ENCODE measurements at places on chromosomes 3 and 15.

DNA sequence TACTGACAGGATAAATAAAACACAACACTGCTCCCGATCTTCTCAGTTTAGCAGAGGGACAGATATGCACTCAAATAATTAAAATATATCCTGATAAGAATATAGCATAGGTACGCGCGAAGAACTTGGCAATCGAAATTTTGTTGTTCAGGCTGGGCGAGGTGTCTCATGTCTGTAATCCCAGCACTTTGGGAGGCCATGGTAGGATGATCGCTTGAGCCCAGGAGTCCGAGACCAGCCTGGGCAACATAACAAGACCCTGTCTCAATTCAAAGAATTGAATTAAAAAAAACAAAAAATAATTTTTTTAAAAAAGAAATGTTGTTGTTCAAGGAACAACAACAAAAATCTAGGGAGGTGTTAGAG lies 7.6 kb downstream of the B2M start:
- no peak for DNase-seq

DNA sequence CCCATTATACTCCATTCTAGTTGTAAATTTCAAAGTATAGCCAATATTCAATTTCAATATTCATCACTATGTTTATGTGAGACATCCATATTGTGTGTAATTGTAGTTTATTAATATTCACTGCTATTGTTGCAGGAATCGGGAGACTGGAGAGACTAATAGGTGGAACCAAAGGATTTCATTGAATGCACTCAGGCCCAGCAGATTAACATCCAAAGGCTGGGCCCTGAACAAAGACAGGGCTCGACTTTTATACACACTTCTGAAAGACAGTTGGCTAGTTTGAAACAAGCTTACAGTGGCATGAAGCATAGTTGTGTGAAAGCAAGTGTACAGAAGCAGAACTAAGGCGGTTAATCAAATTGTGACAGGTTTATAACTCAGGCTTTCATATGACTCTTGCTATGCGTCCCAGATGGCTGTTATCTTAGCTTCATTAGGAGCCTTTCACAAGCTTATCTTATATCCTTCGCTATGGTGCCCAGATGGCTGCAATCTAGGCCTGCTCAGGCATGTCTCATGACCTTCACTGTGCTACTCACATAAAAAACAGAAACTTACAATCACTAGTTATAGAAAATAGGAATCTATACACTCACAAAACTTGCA lies 1038.8 kb upstream of the EPHA6 start:
- DNase-seq: no peak

DNA sequence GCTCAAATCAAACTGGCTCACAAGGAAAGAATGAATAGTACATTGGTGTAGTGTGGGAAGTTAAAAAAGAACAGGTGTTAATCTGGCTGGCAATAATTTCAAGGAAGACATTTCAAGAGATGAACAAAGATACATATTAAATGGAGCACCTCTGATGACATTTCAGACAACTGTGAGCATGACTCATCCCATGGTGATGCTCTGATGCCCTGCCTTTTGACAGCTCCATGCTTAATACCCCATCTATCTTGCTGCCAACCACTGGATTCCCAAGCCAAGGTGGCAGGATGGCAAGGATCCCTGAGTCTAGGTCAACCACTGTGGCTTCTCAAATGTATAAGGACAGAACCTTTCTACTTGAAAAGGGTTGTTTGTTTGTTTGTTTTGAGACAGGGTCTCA lies 29.3 kb downstream of the LRRC2 start:
- DNase-seq: no peak

DNA sequence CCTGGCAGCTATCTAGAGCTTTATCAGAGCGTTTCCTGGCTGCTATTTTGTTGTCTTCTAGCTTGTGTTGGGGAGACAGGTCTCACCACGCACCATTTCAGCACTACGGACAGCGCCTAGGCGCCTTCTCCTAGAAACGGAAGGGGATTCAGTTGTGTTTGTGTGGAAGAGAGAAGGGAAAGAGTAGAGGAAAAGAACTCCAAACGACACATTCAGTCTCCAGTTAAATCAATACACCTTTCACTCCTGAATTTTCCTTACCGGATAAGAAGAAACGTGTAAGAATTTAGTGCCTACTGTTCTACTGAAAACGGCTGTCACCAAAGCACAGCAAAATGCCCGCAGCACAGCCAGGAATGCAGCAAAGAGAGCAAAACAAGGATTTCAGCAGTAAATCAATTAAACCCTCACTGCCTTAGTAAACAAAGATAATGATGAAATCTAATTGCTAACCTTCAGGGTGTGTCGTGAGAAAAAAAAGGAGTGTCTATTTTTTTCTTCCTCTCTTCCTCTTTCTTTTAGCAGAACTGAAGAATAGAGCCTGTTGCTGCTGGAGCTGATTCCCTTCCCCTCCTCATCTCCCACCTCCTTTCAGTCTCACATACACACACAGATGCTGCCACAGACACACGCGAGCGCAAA lies 412 bp upstream of the CTXN2 start:
- DNase-seq: no peak

- DNase-seq: no peak
Observed at GRCh38 chr3:36411587-36411986, 31.3 kb downstream of the STAC start.

DNA sequence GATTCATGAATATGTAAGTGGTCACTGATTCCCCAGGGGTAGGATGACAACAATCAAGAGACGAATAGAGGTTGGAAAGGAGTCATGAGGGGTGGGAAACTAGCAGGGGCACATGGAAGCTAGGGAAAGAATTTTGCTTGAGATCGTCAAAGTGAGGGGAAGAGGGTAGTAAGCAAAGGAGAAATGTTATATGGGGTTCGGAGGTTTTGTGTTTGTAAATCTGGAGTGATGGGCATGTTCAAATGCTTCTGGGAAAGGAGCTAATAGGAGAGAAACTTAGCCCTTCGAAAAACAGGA lies 7.9 kb downstream of the RPL14 start:
- no peak for DNase-seq

DNA sequence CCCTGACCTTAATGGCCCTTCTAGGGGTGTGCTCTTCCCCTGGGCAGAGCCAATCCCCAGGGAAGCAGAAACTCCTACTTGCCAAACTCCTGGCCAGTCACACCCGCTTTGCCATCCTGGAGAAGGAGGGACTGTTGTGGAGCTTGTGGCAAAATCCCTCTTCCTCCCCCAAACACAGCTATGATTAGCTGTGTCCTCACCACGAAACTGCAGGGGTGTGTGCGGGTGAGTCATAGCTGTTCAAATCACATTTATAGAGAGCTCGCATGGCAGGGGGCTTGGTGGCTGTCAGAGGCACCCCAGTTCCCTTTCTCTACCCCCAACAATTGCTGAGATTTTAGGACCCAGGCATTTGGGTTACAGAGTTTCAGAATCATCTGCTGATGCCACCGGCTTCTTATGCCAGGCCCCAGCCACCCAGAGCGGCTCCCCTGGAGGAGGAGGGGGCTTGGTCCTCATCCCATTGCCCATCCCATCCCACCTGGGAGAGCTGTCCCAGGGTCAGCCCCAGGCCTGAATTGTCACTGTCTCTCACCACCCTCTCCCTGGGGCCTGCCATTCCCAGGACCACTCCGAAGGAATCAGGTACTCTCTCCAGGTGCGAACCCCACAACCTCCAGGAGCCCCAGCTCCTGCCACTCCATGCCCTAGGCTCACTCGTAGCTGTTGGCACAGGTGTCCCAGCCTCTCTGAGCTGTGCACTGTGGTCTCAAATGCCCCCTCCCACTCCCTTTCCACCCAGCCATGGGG lies 28.8 kb upstream of the MAGEF1 start:
- DNase-seq: no peak

DNA sequence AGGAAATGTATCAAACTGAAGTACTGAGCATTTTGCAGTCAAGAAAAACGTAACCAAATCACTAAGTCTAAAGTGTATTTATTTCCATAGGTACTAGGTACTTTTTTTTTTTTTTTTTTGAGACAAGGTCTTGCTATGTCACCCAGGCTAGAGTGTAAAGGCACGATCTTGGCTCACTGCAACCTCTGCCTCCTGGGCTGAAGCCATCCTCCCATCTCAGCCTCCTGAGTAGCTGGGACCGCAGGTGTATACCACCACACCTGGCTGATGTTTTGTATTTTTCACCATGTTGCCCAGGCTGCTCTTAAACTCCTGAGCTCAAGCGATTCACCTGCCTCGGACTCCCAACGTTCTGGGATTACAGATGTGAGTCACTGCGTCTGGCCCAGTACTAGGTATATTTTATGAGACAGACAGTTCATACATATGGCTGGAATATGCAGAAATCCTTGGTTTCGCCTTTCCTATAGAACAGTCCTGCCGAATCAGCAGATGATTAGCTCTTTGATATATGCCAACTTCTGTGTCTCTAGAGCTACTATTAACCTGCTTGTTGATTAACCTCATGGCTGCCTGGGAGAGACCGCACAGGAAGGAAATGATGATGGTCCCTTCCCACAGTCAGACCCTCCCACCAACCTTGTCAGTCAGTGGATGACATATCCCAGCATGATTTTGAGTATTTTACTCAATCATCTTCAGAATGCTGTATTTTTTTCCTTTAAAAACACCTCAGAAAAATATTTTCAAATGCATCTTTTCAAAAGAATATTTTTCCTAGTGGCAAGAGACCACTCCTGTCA lies 32.3 kb downstream of the TMOD3 start:
- no peak for DNase-seq

DNA sequence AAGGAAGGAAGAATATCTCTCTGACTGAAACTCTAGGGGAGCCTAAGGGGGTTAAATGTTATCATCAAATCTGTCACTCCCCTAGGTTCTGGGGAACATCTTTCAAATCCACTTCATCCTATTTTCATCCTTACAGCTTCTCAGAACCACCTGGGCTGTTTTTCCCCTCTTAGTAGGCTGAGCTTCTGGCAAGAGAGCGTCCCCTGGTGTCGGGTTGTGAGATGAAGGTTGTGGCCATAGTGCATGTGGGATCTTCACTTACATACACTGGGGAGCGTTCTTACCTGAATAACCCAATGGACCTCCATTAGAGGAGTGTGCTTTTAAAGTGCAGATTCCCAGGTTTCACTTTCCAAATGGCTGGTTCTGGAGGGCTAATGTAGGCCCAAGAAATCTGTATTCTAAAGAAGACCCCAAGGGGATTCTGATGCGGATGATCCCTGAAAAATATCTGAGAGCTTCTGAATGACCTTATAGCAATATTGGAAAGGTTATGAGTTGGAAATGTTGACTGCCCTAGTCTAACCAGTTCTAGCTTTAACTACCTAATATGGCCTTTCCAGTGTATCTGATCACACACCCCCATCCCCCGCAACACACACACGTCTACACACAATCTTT lies 663.7 kb downstream of the AGBL1 start:
- no peak for DNase-seq

GRCh38 chr15:39404767-39405181 lies 176.1 kb upstream of the THBS1 start:
- DNase-seq: no peak

DNA sequence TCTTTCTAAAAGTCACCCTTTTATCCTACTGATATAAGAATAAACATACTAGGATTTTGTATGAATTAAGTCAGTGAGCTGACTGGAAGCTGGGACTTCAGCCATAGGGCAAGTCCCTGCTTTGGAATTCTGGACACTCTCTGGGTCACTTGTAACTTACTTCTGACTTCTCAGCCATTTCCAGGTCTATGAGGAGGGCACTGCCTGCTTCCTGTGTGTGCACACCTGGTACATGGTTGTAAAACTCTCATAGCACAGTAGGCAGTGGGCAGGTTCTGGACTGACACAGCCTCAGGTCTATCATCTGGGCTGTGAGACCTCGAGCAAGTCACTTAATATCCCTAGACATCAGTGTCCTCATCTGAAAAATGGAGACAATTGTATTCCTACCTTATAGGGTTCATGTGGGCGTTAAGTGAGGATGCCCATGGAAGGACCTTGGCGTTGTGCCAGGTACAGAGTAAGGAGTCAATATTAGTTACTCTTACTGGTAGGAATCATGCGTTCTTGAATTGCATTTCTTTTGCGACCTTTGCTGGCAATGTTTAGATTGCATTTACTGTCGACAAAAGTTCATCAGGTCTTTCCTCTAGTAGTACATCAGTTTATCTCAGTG lies 27.5 kb upstream of the TGM5 start:
- DNase-seq: no peak

DNA sequence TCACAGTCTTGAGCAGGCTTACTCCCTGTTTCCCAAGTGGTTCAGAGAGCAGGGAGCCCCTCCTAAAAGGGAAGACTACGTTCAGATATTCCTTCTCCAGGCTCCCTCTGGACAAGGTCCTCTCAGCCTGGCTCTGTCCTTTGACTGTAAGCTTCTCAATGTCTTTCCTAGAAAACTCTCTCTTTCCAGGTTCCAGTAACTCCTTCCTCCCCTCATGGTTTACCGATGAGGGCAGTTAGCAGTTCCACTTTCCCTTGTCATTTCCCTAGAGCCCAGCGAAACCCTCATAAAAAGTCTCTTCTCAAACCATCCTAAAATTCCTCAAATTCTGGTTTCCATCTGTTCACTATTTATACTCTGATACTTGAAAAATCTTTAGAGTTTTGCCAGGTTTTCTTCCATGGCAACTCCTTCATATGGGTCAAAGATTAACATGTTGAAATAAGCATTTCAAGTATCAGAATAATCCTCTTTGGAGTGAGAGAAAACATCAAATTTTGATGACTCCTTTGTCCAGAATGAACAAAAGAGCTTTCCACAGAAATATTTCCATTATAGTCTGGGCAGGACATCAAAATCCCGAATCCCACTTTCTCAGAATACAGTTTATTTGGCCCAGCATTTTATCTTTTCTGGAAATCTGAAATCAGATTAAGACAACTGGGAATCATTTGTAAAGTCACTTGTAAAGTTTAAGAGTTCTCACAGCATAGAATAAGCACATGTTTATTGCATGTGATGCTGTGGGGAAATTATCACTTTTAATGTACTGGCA lies 599.4 kb downstream of the UNC13C start:
- no peak for DNase-seq

- DNase-seq: no peak
Observed at GRCh38 chr3:194596906-194597305, 36.3 kb downstream of the TMEM44 start.
